ENCODE measurements at places on chromosomes 2 and 18.

GRCh38 chr18:28065031-28065792 is 111.7 kb downstream of the CDH2 start:
- no peaks in the 10 kb centered on the region for H3K4me1 ChIP-seq
- no peaks in the 10 kb centered on the region for H3K36me3 ChIP-seq
- no peak overlapping the region for H3K4me3 ChIP-seq
- ATAC-seq, result no peak
- H3K27me3 ChIP-seq, result no peaks in the 10 kb centered on the region

DNA sequence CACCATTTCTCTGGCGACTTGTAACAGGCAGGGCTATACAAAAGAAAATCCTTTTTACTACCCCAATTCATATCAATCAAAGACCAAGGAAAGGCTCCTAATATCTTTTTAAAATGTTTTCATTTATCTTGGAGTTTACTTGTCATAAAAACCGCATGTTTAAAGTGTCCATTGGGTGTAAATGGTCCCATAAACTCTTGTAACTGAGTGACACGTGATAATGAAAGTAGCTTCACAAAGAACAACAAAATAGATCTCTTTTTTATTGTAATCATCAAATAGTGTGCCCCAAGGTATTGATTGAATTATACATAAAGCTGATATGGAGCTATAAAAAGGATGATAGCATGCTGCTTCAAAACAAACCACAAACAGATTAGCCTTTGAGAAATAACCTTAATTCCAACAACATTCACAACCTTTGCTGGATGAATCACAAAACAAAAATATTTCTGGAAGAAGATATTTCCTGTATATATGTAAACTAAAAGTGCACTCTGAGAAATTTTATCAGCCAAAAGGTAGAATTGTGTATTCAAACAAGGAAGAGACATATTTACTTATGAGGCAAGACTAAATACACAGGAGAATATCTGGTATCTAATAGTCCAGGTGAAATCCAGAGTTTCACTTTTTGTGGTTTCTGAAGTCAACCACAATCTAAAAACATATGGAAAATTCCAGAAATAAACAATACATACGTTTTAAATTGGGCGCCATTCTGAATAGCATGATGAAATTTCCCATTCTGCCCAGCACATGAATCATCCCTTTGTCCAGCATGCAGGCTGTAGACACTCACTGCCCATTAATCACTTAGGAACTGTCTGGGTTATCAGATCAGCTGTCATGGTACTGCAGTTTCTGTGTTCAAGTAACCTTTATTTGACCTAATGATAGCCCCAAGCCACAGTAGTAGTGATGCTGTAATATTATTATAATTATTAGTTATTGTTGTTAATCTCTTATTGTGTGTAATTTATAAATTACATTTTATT is 237.5 kb downstream of the PIK3C3 start:
- H3K4me3 ChIP-seq, result no peak overlapping the region
- ATAC-seq, result no peak
- H3K36me3 ChIP-seq, result no peaks in the 10 kb centered on the region
- H3K27ac ChIP-seq, result no peak overlapping the region

DNA sequence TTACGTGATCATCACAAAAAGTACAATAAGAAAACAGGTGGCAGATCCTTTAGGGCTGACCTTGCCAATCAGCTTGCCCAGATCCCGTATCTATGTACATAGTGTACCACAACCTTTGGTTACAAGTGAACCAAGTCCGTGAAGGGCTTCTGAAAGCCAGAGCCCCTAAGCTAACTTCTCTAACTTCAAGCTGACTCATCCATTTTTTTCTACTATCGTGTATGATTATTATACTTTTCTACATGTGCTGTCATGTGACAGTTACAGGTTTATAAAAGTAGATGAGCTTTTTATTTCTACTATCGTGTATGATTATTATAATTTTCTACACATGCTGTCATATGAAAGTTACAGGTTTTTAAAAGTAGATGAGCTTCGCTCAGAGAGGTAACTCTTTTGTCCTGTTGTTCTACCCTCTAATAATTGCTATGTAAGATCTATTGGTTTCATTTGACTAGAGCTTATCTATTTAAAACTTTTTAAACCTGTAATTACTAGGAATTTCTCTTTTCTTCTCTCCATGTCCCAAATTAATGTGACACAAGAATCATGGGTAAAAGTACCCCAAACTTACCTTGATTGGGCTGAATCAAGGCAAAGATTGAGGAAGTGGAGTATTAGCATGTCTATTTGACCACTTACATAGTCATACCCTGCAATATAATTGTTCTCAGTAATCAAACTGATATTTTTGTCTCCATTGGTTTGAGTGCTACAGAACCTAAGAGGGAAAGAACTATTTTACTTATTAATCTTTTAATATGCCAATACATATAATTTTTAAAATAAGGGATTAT is 29.4 kb upstream of the DNAH7 start:
- no peak for ATAC-seq
- H3K4me3 ChIP-seq, result no peak overlapping the region
- H3K36me3 ChIP-seq, result no peaks in the 10 kb centered on the region
- H3K27ac ChIP-seq, result no peak overlapping the region
- H3K27me3 ChIP-seq, result no peaks in the 10 kb centered on the region

GRCh38 chr18:12423820-12424219 is 16.1 kb downstream of the PRELID3A start:
- H3K27ac ChIP-seq, result no peak overlapping the region
- no peak overlapping the region for H3K4me3 ChIP-seq
- no peaks in the 10 kb centered on the region for H3K36me3 ChIP-seq
- no peak for ATAC-seq
- no peaks in the 10 kb centered on the region for H3K4me1 ChIP-seq

DNA sequence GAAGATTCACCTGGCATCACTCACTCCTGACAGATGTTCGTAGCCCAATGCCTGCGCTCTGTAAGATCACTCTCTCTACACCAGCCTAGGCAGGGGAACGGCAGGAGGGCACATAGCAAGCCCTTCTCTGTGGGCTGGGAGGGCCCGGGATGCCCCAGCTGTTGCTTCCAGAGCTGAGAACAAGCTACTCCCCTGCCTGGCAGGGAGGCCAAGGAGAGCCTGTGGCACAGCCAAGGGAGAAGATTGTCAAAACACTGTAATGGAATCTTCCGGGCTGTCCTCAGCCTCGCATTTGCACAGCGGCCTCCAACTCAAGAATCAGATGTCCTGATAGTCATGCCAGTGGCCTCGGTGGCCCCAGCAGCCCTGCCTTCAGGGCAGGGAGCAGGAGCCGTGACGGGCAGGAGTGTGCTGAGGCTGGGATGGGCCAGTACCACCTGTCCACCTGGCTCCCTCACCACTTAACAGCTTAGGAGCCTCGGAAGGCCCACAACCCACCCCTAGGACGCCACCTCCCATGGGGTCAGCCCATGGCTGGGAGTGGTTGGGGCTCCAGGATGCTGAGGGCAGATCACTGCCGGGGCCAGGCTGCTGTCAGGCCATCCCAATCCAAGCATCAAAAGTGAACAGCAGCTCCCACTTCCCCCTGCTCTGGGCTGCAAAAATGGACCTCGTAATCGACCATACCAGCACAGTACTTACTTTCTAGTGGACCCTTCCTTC is 21.9 kb upstream of the SLC35F6 start:
- ATAC-seq, result no peak
- H3K27me3 ChIP-seq, result peaks cover under 1% of the 10 kb centered on the region
- no peaks in the 10 kb centered on the region for H3K36me3 ChIP-seq

Measured in activated T-helper 17 cell treated with anti-CD3 and anti-CD28 coated beads, Interleukin-2, amount 50 U/mL, for 72 hours (primary cell).